ENCODE measurements at places on chromosomes 6 and 20.
A peak's percentile ranks its signal among the peaks of the same experiment; 100 is the strongest.

- no peak overlapping the region for H3K4me3 ChIP-seq
- H3K27me3 ChIP-seq, result peaks cover 7% of the 10 kb centered on the region
- no peak overlapping the region for H3K27ac ChIP-seq
Measured at GRCh38 chr20:44762466-44763140, 16.9 kb downstream of the KCNK15 start.

DNA sequence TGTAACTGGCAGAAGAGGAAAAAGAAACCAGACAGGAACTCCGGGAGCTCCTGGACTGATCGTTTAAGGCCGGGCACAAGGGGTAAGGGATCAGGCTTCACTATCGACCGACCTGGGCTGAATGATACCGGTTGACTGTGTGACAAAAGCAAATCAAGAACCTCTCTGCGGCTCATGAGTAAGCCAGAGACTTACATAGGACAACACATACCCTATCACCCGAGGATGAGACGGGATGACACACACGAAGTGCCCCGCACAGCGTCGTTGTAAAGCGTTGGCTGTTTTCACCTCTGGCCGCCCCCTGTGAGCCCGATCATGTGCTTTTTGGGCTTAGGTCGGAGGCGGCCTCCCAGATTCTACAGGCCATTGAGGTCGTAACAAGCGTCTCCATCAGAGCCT, 695 bp upstream of the TGIF2 start:
- H3K4me1 ChIP-seq, result peaks cover 8% of the 10 kb centered on the region
- H3K36me3 ChIP-seq, result no peaks in the 10 kb centered on the region
- H3K27ac ChIP-seq, result no peak overlapping the region
- no peaks in the 10 kb centered on the region for H3K27me3 ChIP-seq
- peak overlapping the region; percentile 44 for H3K4me3 ChIP-seq

DNA sequence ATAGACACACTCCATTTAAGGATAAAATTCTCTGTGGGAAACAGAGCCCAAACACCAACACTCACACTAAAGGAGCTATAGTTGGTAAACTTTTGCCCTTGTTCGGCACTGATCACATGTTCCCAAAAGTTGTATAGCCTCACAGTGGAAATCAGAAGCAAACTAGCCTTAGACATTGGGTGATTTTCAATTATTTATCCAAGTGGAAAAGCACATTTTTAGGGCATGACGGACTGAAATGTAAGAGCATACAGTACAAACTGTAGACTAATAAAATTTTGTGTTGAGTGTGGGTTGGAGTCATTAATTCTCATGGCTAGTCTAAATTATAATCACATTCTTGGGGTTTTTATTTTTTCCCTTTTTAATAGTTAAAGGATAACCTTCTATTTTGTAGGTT, 202.4 kb downstream of the MOXD1 start:
- H3K27me3 ChIP-seq, result no peaks in the 10 kb centered on the region
- peak; percentile 89 for DNase-seq
- H3K36me3 ChIP-seq, result no peaks in the 10 kb centered on the region

GRCh38 chr6:24453921-24454320, 35.5 kb downstream of the GPLD1 start:
- no peak for DNase-seq
- no peaks in the 10 kb centered on the region for H3K27me3 ChIP-seq
- no peaks in the 10 kb centered on the region for H3K4me1 ChIP-seq
- no peak overlapping the region for H3K4me3 ChIP-seq

DNA sequence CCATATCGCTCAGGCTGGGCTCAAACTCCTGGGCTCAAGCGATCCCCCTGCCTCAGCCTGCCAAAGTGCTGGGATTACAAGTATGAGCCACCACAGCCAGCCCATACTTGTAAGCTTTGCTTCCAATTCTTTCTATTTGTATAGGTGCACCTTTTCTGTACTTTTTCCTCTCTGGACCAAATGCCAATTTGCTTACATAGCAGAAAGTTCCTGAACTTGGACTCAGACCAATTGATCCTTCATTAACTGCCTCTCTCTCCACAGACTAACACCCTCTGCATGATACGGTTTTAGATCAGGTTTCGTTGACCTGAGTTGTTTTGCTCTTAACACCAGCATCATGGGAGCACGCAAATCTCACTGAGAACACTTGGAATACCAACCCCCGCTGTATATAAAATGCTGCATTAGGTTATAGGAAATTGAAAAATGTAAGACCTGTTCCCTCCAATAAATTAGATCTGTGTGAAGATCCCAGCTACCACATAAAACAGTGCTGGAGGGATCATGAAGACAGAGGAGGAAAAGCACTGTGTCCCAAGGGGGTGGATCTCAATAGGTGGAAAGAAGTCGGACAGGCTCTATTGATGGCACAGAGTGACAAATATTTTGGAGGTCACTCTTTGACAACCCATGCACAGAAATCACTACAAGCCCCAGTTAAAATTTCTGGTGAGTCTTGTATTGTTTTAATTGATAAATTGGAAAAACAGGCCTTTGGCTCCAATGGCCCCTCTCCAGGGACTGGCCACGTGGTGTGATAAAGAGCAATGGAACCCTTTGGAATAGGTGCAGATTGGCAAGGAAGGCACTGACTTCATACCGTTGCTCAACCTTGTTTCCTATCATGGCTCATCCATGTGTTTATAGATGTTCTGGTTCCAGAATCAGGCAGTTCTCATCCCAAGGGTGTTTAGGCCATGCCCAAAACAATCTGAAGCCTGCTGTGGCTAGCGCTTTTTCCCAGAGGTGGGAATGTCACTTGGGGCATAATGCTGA, 51.2 kb downstream of the ISM1 start:
- H3K4me3 ChIP-seq, result no peak overlapping the region
- H3K4me1 ChIP-seq, result no peaks in the 10 kb centered on the region
- H3K27ac ChIP-seq, result no peak overlapping the region
- H3K36me3 ChIP-seq, result no peaks in the 10 kb centered on the region
- no peaks in the 10 kb centered on the region for H3K27me3 ChIP-seq

- H3K27ac ChIP-seq, result no peak overlapping the region
- H3K36me3 ChIP-seq, result no peaks in the 10 kb centered on the region
- no peaks in the 10 kb centered on the region for H3K4me1 ChIP-seq
- DNase-seq, result peak; percentile 77
- no peaks in the 10 kb centered on the region for H3K27me3 ChIP-seq
- no peak overlapping the region for H3K4me3 ChIP-seq
Measured at GRCh38 chr20:50987493-50988210, 29.0 kb downstream of the MOCS3 start.

DNA sequence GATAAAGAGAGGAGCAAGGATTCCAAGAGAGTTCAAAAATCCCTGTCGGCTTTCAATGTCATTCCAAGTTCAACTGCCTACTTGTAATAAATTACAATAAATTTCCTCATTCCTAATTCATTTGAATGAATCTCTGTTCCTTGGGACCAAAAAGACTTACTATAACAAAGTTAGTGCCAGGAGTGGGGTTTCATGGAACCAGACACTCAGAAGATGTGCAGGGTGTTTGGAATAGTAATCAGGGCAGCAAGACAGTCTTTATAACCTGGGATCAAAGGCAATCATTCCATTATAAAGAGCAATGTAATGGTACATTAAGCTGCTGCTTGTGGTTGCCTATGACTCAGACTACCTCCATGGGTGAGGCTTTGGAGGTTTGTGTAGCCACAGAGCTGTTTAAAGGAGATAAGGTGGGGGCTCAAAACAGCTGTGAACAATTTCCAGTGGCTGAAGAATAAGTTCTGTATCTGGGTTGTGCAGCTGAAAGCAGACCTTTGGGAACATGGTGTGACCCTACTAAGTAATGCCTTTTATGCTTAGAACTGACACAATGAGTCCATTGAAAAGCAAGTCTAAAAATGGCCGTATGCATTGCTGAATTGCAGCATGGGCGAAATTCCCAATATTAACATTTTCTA, 159.9 kb downstream of the LINC00237 start:
- H3K4me3 ChIP-seq, result no peak overlapping the region
- no peak overlapping the region for H3K27ac ChIP-seq
- H3K36me3 ChIP-seq, result no peaks in the 10 kb centered on the region
- no peaks in the 10 kb centered on the region for H3K4me1 ChIP-seq
- no peaks in the 10 kb centered on the region for H3K27me3 ChIP-seq
- DNase-seq, result no peak

DNA sequence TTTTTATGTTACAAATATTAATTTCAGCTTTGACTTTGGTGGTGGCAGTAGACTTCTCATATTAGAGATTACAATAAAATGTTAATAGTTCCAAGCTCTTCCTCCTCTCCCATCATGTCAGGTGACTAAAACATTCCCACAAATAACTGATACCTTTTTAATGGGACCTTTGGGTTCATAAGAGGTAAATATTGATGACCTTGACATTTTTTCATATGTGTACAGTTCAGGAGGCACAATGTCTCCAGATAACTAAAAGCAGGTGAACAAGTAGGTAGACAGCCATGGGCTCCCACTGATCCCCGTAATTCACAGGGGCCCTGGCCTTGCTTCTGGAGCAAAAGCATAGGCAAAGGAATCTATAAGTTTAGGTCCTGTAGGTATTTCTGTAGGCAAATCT, 317.7 kb downstream of the SOX4 start:
- H3K4me1 ChIP-seq, result peaks cover 5% of the 10 kb centered on the region
- H3K27me3 ChIP-seq, result no peaks in the 10 kb centered on the region
- DNase-seq, result no peak
- H3K36me3 ChIP-seq, result no peaks in the 10 kb centered on the region
